ENCODE measurements at places on chromosomes 5 and 9.

DNA sequence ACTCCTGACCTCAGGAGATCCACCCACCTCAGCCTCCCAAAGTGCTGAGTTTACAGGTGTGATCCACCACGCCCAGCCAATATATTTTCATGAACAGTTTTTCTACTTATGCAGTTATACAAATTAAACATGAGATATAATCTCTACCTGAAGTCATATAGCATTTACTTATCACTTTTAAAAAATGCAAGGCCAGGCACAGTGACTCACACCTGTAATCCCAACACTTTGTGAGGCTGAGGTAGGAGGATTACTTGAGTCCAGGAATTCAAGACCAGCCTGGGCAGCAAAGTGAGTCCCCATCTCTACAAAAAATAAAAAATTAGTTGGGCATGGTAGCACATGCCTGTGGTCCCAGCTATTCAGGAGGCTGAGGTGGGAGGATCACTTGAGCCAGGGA lies 164.7 kb upstream of the LHFPL2 start:
- DNase-seq, result no peak

- no peak for DNase-seq
Measured at GRCh38 chr9:78272307-78272706, 24.6 kb upstream of the PSAT1 start.

GRCh38 chr9:129775448-129775798 lies 22.6 kb upstream of the PTGES start:
- DNase-seq, result no peak

GRCh38 chr5:168936511-168936910 lies 357.3 kb upstream of the PANK3 start:
- DNase-seq, result no peak

GRCh38 chr5:172377438-172377837 lies 76.9 kb downstream of the SH3PXD2B start:
- no peak for DNase-seq

DNA sequence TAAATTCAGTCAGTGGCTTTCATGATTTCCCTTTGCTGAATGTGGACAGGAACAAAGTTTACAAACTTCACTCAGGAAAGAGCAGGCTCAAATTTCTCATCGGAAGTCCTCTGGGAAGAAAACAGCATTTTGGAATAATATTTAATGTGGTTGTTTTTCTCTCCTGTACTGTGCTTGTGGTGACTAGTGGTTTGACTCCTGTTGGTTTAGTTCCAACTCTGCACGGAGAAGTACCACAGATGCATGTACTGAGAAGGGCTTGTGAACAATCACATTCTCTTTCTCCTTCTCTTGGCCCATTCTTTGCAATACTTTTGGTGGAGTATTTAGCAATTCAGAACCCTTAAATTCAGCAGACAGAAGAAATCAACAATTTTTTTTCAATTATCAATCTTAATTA lies 13.3 kb downstream of the MPDZ start:
- DNase-seq, result no peak
